ENCODE measurements at places on chromosomes 1 and 21. TPM values are rescaled to one million over a fixed set of nuclear protein-coding genes. Genes with fewer than 3 reads are reported as not detected.

Gene LSS
- 64.2 TPM for total RNA-seq

Gene TCP10L
- total RNA-seq, result 7.9 TPM

Gene AP4B1
- 29.8 TPM for total RNA-seq

Gene THEM5
- not detected for total RNA-seq

Gene TMEM200B
- total RNA-seq, result 0.82 TPM

Gene TMOD4
- total RNA-seq, result not detected

Gene PROX1
- 12.4 TPM for total RNA-seq

Gene C1QTNF12
- total RNA-seq, result 0.45 TPM

Gene AADACL4
- total RNA-seq, result not detected

Gene ITLN2
- not detected for total RNA-seq

Gene MRPS6
- 21.9 TPM for total RNA-seq

Gene TINAGL1
- total RNA-seq, result 4.5 TPM

Gene CAMK2N1
- total RNA-seq, result 26.5 TPM

Gene AKR1A1
- 47.0 TPM for total RNA-seq

Gene OR6K3
- total RNA-seq, result not detected
